Stimulated activated CD8-positive, alpha-beta memory T cell treated with anti-CD3 and anti-CD28 coated beads, Interleukin-2, amount 100 ng/mL, for 48 hours (primary cell): ENCODE measurements at places on chromosomes 11 and 22.
A peak's percentile ranks its signal among the peaks of the same experiment; 100 is the strongest.

DNA sequence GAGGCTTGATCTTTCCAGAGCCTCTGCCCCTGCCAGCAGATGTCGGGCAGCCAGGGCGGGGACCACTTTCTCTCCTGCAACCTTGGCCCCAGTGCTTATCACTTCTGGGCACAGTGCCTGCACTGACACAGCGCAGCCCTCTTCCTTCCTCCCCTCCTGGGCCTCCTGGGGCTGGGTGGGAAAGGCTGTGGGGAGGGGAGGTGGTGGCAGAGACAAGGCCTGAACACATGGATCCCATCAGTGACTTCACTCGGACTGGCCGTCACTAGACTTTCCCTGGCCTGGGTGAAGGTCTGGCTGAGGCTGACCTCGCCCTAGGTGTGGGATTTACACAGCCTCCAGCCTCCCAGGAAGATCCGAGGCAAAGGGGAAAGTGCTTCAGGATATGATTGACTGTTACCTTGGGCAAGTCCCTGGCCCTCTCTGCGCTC, 68.1 kb downstream of the LRRC32 start:
- DNase-seq = no peak

- DNase-seq = no peak
Observed at GRCh38 chr11:19705936-19706335, 6.7 kb upstream of the NAV2 start.

GRCh38 chr11:76215941-76216340, 9.6 kb upstream of the WNT11 start:
- DNase-seq = no peak

GRCh38 chr22:16961477-16962186, 46.4 kb downstream of the GAB4 start:
- no peak for DNase-seq

DNA sequence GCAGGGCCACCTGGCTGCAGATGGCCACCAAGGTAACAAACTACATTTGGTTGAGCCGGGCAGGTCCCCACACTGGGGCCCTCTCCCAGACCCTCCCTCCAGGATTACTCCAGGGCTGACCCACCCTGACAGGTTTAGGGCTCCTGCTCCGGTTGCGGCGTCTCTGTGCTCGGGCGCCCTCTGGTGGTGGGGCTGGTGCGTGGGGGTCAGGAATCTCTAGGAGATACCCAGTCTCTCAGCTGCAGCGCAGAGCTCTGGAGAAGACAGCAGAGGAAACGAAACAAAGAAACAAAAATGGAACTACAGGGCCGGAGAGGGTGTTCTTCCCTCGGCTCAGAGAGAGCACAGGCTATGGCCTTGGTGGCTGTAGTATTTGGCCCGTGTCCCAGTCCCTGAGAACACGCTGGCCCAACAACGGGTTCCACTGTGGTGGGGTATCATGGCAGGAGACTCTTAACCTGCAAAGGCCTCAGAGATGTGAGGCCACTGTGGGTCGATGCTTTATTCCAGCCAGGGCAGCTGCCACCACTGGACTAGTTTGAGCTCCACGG, 2.4 kb downstream of the C11orf96 start:
- DNase-seq = peak; percentile 75

GRCh38 chr11:15038963-15039362, 34.4 kb upstream of the CALCB start:
- no peak for DNase-seq

GRCh38 chr11:36146437-36146836, 142.8 kb downstream of the COMMD9 start:
- DNase-seq = no peak

GRCh38 chr11:20610825-20611224, 11.4 kb downstream of the SLC6A5 start:
- no peak for DNase-seq

GRCh38 chr11:76074148-76075095, 131.9 kb downstream of the WNT11 start:
- no peak for DNase-seq

- no peak for DNase-seq
Observed at GRCh38 chr11:66150140-66150539, 80.1 kb downstream of the PACS1 start.

DNA sequence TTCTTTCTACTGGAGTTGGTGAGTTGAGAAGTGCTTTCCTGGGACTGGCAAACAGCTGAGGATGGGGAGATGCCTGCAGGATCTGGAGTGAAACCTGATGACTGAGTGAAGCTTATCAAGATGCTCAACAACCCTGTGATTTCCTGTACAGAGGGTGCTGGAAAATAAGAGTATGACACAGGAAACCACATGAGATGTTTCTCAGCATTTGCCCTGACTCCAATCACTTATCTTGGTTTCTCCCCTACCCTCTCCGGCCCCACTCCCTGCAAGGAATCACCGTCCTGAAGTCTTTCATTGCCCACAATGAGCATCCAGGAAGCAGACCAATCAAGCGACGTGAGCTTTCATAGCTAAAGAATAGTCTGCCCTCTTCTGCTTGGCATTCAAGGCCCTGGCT, at the start of gene MRGPRX2:
Gene MRGPRX2 (minus strand): TSS at position 89 of the 400 bp plus-strand sequence. CDS start 4,315 bp downstream, outside the sequence.
- DNase-seq = no peak

- DNase-seq = no peak
Observed at GRCh38 chr22:19529811-19530210, 5.6 kb upstream of the CLDN5 start.

- DNase-seq = no peak
Observed at GRCh38 chr11:126378763-126379162, 23.3 kb downstream of the ST3GAL4 start.

DNA sequence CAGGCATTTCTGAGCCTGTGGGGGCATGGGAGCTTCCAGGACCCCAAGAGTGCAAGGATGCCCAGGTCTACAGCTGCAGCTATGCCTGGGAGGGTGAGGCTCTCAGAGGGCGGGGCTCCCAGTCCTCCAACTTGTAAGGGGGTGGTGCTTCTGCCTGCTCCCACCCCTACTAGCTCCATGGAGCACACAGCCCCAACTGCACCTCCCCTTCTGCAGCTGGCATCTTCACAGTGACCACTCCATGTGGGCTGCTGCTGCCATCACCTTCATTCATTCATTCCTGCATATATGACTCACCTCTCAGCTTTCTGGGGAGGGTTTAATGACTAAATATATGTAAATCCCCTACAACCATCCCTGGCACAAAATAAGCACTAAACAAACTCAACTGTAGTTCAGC, 43.8 kb downstream of the CHST1 start:
- DNase-seq = no peak

DNA sequence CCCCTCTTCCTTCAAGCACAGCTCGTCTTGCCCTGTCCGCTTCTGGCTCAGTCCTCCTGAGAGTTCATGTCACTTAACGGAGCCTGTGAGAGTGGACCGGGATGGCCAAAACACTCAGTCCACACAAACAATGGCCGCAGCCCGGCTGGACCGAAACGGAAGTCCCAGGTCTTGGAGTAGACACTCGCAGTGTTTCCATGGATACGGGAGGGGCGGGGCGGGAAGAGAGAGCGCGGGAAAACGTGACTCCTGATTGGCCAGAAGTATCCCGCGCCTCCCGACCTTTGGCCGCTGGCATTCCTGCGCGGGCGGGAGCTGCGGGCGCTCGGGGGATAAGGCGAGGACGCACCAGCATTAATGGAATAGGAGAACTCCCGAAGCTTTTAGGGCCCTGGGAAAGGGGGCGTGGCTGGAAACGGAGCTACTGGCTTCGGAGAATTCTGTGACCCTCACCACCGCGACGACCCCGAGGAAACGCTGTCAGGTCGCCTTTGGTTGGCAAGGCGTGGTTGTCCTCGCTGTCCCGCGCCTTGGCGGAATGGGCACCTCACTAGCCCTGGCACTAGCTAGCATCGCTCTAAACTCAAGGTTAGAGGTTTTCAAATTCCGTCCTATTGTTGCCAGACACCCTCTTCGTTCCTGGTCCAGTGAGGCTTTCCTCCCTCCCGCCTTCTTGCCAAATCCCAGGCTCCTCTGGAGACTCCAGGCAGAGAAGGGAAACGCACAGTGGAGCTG, at the start of the genes NLRP14 and ZNF214:
Gene NLRP14 (plus strand): TSS at position 297 of the 735 bp plus-strand sequence. CDS start 18,108 bp downstream, outside the sequence.
Gene ZNF214 (minus strand): TSS at position 164 of the 735 bp plus-strand sequence. CDS start 17,511 bp downstream, outside the sequence.
- no peak for DNase-seq

DNA sequence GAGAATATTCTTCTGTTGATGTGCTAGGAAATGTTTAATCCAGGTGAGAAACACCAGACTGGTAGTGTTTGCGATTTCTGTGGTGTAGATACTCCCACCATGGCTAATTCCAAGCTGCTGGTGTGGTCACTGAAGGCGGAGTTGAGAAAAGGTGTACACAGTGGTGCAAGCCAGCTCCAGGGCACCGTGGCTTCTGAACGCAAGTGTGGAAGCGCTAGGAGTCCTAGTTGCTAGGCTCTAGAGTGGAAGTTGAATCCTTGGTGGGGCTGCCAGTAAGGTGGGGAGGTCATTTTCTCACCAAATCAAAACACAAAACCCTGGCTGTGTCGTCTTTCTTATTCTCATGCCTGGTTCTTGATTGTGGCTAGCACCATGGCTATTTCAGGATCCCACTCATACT, 61.6 kb downstream of the ZBTB16 start:
- DNase-seq = no peak

DNA sequence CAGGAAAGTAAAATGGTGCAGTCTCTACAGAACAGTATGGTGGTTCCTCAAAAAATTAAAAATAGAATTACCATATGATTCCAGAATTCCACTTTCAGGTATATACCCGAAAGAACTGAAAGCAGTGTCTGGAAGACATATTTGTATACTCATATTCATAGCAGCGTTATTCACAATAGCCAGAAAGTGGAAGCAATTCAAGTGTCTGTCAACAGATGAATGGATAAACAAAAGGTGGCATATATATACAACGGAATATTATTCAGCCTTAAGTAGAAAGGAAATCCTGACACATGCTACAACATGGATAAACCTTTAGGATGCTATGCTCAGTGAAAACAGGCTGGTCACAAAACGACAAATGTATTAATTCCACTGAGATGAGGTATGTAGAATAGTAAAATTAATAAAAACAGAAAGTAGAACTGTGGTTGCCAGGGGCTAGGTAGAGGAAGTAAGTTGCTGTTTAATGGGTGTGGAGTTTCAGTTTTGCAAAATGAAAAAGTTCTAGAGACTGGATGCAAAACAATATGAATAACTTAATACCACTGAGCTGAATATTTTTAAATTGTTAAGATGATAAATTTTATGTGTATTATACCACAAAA, 14.5 kb downstream of the SAA1 start:
- no peak for DNase-seq

- no peak for DNase-seq
Observed at GRCh38 chr11:45057938-45058646, 88.3 kb upstream of the PRDM11 start.

DNA sequence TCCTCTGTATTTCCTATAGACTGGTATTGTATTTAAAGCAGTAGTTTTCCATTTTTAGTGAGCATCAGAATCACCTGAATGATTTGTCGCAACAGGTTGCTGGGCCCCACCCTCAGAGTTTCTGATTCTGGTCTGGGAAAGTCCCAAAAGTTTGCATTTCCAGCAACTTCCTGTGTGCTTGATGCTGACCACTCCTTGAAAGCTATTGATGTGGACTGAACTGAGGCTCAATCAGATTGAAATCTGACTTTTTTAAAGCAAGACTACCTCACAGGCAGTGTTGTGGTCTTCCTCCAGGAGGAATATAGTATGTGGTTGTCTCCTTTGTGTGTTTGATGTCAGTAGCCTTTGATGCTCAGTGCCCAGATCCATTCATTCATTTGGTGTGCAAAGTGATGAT, 17.2 kb upstream of the MPZL2 start:
- no peak for DNase-seq

DNA sequence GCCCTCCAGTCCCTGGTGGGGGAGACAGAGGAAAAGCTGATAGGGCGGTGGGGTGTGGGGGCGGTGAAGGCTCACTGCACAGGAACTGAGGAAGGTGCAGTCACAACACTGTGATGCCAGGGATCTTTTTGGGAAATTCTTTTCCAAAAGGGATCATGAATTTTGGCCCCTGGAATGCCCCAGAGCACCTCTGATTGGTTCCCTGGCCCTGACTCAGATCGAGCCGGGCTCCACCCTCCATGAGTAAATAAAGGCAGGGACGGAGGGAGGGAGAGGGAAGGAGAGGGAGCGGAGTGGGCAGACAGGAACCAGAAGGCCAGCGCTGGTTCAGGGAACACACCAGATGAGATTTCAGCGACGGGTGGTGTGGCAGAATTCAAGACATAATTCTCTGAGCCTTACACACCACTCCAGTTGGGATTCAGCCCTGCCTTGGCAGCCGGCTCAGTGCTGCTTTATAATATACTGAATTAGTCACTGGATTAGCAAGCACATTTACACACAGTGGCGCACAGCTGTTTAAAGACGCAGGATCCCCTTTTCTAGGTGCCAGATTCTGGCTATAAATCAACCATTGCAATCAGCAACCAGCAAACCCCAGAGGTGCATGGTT, 80.3 kb downstream of the ETS1 start:
- no peak for DNase-seq

GRCh38 chr11:115964091-115964490, 459.9 kb upstream of the CADM1 start:
- DNase-seq = no peak

GRCh38 chr11:107018219-107018901, at the start of gene GUCY1A2:
TSS of gene GUCY1A2 (minus strand) at chr11:107018476. CDS start at chr11:107018055, 421 bp downstream.
- DNase-seq = no peak

- DNase-seq = peak; percentile 68
Observed at GRCh38 chr11:112555491-112556364, 295.1 kb upstream of the PLET1 start.

DNA sequence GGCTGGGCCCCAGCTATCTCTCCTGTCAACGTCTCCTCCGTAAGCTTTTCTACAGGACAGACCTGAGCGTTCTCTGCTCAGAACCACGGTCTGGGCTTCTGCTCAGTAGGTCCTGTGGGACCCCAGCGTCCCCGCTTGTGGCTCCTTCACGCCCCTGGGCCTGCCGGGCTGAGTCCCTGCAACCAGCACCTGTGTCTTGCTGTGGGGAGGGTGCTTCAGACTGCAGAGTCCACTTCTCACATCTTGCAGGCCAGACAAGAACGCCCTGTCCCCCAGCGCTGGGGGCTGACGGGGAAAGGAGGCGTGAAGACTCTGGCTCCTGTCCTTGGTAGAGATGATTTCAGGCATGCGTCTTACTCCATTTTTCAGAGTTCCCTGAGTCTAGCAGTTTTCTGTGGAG, 1480.8 kb downstream of the BRD1 start:
- DNase-seq = no peak

GRCh38 chr22:44108076-44108475, 72.6 kb upstream of the PARVG start:
- DNase-seq = no peak

DNA sequence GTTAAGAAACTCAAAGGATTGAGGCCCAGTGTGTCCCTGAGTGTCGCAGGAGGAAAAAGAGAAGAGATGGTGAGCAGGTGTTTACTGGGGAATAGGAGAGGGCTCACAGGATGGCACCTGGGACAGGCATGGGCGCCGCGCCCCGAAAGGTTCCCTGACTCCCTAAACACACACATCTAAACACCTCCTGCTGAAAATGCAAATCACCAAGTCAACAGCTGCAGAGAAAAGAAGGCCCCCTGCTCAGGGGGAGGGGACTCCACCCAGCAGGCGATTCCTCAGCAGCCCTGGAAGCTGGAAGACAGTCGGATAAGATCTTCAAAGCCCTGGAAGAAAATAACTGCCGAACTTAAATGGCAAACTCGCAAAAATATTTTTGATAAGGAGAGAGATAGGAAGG, 377.2 kb downstream of the BRD1 start:
- no peak for DNase-seq

DNA sequence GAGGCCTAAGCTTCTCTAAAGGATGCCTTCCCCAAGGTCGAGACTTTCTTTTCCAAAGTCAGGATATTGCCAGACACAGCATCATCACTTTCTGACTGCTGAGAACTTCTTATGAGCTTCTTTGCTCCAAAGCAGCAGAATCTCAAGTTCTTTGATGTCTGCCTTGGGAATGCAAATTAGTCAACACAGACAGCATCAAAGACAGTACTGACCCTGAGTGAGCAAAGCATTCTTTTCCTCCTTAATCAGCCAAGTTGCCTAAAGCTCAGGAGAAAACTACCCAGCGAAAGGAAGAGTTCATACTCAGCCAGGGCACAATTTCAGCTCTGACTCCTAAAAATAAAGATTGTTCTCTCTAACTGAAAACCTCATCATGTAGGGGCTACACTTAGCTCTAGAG, 98.0 kb downstream of the SLC36A4 start:
- DNase-seq = no peak
